ENCODE measurements at places on chromosomes 4 and X.

- no peak for DNase-seq
These were observed 20.7 kb downstream of the ACE2 start for GRCh38 chrX:15579778-15580747.

DNA sequence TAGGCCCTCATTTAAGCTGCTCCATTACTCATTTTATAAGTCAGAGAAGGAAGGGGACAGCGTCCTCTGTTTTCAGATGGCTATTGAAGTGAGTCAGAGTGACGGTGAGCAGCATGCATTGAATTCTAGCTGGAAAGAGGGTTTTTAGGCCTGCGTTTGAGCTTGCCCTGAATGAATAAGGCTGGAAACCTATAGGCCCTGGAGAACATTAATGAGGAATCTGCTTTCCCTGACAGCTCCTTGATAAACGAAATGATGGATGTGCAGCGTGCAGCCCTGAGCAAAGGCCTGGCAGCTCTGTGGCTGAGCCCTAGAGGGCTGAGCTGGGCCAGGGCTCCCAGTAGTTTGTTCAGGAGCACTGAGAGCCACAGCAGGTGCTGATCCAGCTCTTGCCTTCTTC, 33.4 kb downstream of the TBL1X start:
- DNase-seq, result no peak

DNA sequence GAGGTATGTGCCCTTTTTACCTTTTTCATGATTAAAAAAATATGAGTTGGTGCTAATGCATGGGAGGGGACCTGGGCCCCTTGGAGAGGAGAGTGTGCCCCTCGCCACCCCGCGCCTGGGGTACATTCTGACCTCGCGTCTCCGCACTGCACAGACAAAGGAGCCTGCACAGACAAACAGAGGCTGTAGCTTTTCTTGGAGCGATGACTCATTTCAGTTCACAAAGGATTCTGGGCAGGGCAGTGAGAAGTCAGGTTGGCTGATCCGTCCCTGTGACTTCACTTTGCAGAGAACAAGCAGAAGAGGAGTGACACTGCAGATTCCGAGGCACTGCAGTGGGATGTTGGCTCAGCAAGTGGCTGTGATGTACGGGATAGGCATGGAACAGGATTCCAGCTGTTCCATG, 82.9 kb downstream of the STOX2 start:
- DNase-seq, result peak; percentile 22

DNA sequence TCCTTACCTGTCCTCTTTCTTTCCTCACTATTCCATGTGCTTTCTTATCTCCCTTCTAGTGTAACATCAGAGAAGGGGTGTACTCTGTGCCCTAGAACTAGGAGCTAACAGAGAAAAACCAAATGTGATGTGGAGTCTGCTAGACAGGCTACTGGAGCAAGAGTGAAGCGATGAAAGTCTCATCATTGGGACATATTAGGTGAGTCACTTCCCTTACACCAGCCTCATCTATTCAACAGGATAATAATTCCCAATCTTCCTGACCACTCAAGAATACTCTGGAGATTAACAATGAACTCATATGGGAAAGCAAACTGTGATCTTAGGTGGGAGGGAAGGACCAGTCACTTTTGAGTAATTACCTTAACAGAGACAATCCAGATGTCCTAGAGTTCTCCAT, 58.1 kb downstream of the RAB40A start:
- no peak for DNase-seq

GRCh38 chr4:102447413-102447812, 53.7 kb upstream of the NFKB1 start:
- DNase-seq, result no peak

GRCh38 chr4:183492791-183493222, 12.1 kb upstream of the ING2 start:
- DNase-seq, result no peak

DNA sequence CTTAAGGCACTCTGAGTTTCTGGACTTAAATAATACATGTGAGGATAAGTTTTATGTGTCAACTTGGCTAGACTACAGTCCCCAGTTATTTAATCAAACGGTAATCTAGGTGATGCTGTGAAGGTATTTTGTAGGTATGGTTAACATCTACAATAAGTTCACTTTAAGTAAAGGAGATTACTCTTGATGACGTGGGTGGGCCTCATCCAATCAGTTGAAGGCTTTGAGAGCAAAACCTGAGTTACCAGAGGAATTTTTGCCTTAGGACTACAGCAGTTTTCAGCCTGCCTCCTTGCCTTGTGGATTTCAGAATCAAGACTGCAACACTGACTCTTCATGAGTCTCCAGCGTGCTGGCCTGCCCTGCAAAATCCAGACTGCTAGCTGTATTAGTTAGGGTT, 59.8 kb upstream of the HS6ST2 start:
- no peak for DNase-seq

GRCh38 chr4:6472008-6472386, 417 bp downstream of the PPP2R2C start:
- no peak for DNase-seq

DNA sequence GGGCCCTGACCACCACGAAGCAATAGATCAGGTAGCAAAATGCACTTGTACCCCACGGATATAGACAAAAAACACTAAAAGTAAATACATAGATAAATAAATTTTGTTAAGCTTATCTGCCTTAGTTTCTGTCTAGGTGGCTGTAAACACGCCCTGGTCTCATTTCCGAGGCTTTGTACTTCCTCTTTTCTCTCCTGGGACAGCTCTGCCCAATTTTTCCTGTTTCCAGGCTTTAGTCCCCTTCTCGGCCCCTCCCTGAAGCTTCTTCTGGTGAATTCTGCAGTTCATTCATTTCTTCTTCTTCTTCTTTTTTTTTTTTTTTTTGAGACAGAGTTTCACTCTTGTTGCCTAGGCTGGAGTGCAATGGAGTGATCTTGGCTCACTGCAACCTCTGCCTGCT, 73.4 kb upstream of the STOX2 start:
- DNase-seq, result no peak

- no peak for DNase-seq
These were observed 72.5 kb downstream of the ACOX3 start for GRCh38 chr4:8368061-8368481.

- no peak for DNase-seq
These were observed 1015.7 kb downstream of the TECRL start for GRCh38 chr4:63393544-63393943.

GRCh38 chrX:139974471-139974870, 9.2 kb upstream of the CXorf66 start:
- no peak for DNase-seq

DNA sequence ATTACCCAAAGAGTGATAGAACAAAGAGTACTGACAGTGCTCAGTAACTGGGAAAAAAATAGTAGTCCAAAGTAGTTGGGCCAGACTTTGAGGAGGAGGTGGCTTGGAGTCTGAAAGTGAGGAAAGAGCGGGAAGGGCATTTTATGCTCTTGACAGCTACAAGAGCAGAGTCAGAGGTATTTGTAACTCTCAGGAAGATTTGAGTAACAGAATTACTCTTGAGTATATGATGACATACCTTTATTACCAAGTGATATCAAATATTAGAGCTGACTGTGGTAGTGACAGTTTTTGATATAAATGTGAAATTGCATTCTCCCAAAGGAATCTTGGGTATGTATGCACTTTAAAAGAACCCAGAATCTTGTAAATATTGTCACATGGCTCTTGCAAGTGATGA, 2.2 kb downstream of the SLAIN2 start:
- no peak for DNase-seq

GRCh38 chrX:153706799-153707198, 17.4 kb downstream of the BCAP31 start:
- DNase-seq, result no peak

- no peak for DNase-seq
These were observed 123.2 kb upstream of the LNX1 start for GRCh38 chr4:53714236-53715140.

DNA sequence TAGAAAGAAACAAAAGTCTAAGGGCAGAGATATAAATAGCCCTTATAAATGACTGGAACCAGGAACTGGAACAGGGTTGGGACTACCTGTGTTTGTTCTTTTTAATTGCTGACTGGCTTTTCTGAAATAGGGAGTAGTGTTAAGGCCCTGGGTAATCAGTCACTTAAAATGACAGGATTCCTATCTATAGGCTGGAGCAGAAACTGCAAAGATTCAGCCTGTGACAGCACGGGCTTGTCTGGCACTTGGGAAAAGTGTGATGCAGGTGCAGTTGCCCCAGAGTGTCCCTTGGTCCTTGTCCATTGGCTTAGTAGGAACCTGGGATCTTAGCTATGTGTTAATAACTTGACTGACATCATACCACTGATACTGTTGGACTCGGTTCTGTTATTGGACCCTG, 14.7 kb upstream of the PLAC8 start:
- no peak for DNase-seq

DNA sequence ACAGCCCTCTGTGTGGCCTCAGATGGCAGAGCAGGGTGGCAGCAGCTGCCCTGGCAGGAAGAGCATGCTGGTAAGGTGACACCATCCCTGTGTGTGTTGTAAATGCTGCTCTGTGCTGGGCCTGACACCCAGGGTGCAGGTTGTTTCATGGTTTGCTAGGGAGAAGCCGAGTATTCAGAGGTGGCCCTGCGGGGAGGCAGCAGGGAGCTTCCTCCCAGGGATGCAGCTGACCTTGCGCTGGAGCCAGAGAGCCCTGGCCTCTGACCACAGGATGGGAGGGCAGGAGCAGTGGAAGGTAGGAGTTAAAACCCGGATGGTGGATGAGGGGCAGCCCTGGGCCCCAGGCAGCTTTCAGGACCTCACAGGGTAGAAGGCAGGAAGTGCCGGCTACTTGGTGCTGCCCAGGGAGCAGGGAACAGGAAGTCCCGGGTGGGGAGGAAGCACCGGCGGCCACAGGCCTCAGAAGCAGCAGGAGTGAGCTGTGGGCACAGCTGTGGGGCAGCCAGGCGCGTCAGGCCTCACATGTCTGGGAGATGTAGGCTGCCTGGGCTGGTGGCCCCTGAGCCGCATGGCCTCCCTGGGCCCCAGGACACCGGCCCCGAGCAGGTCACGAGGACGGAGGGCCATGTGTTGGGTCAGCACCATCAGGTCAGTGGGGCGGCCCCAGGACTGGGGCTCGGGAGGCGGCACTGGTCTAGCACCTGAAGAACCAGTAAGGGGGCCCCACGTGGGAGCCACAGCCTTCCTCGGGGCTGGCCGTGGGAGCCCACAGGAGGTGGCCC, 19.1 kb downstream of the SH3BP2 start:
- no peak for DNase-seq

DNA sequence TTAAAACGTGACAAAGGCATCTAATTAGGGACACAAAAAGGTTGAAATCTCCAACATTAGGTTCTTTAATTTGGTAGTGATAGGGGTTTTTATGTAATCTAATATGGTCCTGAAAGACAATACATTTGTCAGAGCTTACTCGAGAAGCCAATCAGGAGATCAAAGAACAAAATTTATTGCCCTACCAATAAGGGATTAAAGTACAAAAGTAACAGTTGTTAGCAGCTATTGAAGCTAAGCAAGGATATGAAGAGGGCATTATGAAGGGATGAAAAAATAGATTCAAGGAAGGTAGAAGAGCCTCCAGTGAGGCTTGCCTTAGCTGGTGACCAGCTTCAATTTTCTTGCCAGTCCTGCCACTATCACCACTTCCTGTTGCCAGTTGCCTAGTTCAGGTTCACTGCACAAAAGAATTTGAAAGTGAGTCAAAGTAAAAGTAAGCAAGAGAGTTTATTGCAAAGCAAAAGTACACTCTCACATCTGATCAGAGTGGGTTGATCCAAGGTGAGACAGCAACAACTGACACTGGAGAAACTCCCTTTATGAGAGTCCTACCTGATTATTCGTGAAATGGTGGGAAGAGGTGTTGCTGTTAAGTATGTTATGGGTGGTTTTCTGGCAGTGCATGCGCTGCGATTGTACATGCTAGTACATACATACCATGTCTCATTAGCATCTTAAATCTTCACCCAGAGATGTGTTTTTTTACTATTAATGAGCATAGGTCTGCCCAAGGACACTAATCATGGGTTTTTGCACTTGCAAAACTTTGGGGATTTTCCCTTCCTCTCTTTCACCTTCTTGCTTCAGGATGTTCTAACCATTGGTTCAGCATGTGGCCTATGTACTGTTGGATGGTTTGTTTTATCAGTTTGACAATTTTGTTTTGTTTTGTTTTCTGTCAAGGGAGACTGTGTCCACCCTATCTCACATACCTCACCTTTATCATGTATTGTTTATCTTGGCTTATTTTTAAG, 263.2 kb upstream of the ITM2A start:
- no peak for DNase-seq

- no peak for DNase-seq
These were observed 347.1 kb upstream of the FSTL5 start for GRCh38 chr4:162510937-162511336.

DNA sequence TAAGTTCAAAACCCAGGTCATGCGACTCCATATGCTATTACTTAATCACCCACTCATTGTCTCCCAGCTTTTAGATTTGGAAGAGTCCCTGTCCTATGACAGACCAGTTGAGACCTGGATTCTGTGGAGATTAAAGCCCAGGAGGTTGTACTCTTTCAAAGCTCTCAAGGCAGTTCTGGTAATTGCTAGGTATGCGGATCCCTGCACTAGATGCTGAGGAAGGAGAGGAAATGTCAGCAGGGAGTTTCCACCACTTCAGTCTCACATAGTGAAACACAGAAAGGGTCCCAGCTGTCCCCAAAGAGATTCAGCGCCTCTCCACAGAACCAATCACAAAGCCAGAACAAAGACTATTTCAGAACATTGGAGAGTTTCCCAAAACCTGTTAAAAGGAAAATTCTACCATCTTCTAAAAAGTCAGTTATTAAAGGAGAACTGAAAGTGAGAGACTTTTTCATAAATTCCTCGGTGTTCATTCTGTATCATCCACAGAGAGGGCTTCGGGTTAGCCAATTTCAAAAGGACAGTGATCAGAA, 53.4 kb downstream of the IRF2 start:
- DNase-seq, result no peak
